ENCODE measurements at places on chromosomes 3 and 15.

GRCh38 chr3:8385848-8386620 is 115.6 kb upstream of the LMCD1 start:
- no peak for DNase-seq

DNA sequence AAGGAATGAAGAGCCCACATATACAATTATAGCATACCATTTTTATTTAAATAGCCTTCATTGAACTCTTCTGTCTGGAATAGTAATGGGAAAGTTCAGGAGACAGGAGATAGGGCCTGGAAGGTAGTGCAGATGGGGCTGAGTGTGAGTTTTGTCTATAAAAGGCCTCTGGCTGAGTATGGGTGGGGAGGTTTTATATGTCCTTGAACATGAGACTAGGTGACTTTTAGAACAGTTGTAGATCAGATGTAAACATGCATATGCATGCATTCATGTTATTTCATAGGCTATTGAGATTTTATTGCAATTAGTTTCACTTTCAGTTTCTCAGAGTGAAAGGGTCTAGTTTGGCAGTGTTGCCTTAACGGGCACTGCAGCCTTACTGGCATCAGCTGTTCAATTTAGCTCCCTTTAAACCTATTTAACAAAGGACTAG is 27.1 kb downstream of the CGGBP1 start:
- DNase-seq, result no peak

DNA sequence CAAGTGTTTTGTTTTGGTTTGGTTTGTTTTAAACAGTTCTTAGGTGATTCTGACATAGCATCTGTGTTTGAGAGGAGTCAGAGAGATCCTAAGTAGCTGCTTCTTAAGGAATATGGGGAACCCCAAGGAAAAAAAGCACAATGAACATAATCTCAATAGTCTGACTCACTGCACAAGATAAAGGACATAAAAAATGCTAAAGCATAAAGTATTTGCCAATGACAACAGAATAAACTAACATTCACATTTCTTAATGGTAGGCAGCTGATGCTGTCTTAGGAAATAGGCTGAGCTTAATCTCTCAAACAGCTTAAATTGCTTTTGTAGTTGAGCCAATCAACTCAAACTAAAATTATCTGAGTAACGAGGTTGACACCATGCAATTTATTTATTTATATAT is 2.9 kb downstream of the NCEH1 start:
- DNase-seq, result no peak

- no peak for DNase-seq
Observed at GRCh38 chr3:8875836-8876235, 87.4 kb downstream of the RAD18 start.

DNA sequence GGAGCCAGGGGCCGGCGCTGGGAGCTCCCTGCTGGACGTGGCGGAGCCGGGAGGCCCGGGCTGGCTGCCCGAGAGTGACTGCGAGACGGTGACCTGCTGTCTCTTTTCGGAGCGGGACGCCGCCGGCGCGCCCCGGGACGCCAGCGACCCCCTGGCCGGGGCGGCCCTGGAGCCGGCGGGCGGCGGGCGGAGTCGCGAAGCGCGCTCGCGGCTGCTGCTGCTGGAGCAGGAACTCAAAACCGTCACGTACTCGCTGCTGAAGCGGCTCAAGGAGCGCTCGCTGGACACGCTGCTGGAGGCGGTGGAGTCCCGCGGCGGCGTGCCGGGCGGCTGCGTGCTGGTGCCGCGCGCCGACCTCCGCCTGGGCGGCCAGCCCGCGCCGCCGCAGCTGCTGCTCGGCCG is 1.5 kb downstream of the SMAD6 start:
- DNase-seq, result no peak

DNA sequence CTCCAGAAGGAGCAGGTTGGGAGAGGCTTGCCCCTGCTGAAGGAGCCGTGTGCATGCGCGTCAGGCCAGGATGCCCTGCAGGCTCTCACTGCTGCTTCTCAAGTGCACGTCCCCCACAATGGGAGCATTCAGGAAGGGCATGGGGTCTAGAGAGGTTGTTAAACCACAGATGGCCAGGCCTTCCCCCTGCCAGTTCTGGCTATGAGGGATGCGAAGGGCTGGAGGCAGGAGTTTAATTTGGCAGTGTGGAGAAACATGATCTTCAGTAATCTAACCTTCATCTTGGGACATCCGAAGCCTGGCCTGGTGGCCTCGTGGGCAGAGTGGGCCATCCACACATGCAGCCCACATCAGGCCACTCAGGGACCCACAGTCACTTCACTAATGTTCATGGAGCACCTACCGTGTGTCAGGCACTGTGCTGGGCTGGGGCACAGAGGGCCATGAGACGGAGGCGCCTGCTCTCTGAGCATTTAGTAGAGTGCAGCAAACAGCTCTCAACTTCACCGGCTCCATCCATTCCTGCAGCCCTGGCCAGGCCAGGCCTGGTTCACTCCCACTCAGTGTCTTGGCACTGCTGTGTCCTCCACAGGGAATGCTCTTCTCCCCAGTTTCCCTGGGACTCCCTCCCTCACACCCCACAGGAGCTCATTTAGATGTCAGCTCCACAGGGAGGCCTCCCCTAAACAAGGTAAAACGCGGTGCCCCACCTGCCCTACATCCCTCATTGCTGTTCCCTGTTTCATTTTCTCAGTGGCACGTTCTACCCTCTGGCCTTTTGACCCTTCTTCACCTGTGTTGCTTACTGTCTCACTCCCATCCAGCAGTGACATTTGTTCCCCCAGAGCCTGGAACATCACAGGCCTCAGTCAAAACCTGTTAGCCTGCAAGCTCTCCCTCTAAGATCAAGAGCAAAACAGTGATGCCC is 4.0 kb downstream of the CFAP100 start:
- DNase-seq, result no peak

- DNase-seq, result no peak
Observed at GRCh38 chr3:167228135-167228534, 152.0 kb downstream of the ZBBX start.

DNA sequence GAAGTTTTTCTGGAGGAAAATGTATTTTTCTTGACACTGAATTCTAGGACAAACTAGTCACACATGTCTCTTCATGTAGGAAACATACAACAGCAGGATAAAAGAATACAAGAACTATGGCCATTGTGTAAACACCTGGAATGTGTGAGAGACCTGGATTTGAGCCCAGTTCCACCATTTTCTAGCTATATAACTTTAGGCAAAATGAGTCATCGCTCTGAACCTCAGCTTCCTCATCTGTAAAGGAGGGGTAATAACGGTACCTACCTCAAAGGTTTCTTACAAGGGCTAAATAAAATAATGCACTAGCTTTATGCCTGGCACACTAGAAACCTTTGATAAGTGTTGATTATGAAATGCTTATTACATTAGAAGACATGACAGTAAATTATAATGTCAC is 57.8 kb downstream of the RIOX2 start:
- DNase-seq, result no peak

- DNase-seq, result no peak
Observed at GRCh38 chr3:123653221-123653682, 68.4 kb upstream of the HACD2 start.

GRCh38 chr3:45881078-45882022 is 5.0 kb upstream of the CCR9 start:
- DNase-seq, result no peak

DNA sequence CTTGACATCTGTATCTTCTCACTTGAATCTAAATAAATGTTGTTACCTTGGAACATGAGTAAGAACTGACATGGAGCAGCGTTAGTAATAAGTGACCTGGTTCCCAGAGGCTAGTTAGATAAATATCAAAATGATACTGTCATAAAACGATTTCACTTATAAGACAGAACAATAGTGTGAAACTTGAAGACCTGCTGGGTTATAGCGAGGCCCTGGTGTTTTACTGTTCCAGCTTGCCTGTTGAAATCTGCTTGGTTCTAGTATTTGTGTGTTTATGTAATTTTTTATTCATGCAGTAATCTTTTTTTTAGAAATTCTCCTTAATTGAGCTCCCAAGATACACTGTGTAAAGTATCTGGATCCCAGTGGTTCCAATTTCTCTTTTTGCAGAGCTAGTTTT is 129.4 kb downstream of the CACNA2D3 start:
- DNase-seq, result no peak

- DNase-seq, result no peak
Observed at GRCh38 chr3:21330293-21330692, 420.7 kb downstream of the ZNF385D start.

GRCh38 chr3:165195640-165196576 is at the start of gene SLITRK3:
Gene SLITRK3, minus strand, starts transcription at chr3:165196384. Its CDS starts 5,554 bp downstream, at chr3:165190830.
- DNase-seq, result no peak

DNA sequence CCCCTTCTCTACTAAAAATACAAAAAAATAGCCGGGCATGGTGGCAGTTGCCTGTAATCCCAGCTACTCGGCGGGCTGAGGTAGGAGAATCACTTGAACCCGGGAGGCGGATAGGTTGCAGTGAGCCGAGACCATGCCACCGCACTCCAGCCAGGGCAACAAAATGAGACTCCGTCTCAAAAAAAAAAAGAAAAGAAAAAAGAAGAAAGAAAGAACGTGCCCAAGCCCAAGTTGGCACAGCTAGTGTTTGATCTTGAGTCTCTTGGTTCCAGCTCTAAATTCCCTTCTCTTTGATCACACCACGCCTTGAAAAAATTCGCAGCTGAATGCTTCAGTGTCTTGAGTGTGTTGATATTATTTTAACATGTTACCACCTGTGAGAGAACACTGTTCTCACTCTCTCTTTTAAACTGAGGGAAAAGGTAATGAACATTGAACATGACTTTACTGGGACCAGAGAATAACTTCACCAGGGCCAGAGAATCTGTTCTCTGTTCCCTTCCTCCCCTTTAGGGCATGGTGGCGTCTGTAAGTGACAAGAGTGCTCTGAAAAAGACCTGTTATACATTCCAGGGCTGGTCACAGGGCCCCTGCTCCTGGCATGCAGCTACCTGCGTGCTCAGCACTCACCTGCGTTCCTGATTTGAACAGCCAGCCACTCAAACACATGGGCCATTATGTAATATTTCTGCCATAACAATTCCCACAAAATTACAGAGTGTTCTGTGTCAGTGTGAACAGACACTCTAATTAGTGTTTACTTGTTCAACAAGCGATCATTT is 19.0 kb downstream of the SLCO3A1 start:
- no peak for DNase-seq
